HS-27A (cell line): ENCODE measurements at places on chromosomes 11 and 22.

GRCh38 chr11:66580803-66581202 is 12.1 kb downstream of the CCDC87 start:
- no peak for DNase-seq

DNA sequence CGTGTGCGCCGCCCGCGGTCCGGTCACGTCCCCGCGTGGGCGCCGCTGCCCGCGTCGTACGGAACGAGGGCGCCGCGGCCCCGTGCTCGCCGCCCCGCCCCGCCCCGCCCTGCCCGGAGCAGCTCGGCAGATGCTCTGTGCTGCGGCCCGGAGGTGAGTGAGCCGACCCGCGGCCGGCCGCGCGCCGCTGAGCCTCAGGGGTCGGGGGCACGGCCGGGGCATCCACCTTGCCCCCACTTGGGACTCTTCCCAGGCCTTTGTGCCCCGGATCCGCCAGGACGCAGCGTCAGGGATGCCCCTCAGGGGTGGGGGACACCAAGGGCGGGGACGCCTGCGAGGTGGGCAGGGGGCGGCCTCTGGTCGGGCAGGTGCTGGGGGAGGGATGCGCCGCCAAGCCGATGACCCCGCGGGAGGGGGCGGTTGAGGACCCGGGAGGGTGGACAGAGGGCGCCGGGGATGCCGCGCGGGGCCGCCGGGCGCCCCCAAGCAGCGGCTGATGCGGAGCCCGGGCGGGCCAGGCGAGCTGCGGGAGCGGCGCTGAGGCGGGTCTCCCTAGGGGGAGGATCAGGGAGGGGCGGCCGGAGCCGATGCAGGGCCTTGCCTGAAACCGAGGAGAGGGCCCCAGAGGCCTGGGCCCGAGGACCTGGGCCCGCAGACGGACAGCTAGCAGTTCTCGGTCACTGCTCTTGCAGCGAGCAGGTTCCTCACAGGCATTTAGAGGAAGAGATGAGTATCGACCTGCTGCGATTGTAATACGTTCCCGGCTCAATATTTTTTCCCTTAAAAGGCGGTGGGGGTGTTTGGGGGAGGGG is at the start of gene GNAZ:
Gene GNAZ (plus strand): TSS at position 102 of the 812 bp plus-strand sequence. CDS start 25,177 bp downstream, outside the sequence.
- DNase-seq, result no peak

DNA sequence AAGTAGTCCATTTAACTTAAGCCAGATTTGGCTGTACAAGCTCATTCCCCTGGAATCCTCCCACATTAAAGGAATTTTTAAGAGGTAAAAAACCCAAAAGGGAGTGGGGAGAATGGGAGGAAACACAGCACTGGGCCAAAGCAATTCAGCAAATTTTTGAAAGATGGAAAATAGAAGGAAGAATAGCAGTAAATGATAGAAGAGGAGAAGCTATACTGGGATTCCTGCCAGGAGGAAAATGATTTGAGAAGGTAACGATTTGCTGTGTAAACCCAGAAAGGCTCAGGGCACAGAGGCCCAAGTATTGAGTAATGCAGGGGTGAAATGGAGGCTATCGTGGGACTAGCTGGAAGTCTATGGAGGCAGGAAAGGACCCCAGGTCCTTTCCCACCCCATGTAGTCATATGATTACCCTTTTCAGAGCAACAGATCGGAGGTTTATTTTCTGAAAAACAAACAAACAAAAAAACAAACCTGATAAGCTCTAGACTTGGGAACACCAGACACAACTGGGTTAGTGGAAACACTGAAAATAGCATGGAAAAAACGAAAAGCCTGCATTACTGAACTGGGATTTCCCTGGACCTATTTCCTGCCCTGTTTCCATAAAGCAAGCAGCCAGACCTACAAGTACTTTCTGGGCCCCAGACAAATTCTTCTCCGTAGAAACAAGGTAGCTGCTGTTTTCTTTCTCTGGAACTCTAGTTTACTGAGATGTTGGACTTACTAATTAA is 140.0 kb downstream of the SWAP70 start:
- no peak for DNase-seq

GRCh38 chr11:128620309-128621100 is 33.1 kb upstream of the ETS1 start:
- no peak for DNase-seq

GRCh38 chr11:46429717-46430116 is 38.1 kb upstream of the CHRM4 start:
- DNase-seq, result no peak

GRCh38 chr22:39117585-39118191 is 20.6 kb downstream of the APOBEC3H start:
- DNase-seq, result no peak

- no peak for DNase-seq
Measured at GRCh38 chr11:67675058-67675747, 780 bp upstream of the ALDH3B2 start.

DNA sequence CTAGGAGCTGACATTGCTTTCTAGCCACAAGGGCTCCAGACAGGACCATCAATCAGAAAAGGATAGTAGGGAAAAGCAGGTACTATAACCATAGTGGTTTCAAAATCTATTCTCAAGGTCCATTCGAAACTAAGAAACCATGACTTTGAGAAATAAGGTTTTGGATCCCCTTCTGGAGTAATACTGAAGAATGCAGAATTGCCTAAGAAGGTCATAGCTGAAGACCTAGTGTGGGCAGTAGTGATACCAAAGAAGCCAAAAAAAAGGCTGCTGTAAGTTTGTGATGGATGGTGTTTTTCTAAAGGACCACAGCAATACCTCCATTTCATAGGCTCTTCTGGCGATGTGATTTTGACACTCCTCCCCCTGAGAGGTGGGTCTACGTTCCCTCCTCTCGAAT is 163.1 kb downstream of the MAML2 start:
- no peak for DNase-seq

DNA sequence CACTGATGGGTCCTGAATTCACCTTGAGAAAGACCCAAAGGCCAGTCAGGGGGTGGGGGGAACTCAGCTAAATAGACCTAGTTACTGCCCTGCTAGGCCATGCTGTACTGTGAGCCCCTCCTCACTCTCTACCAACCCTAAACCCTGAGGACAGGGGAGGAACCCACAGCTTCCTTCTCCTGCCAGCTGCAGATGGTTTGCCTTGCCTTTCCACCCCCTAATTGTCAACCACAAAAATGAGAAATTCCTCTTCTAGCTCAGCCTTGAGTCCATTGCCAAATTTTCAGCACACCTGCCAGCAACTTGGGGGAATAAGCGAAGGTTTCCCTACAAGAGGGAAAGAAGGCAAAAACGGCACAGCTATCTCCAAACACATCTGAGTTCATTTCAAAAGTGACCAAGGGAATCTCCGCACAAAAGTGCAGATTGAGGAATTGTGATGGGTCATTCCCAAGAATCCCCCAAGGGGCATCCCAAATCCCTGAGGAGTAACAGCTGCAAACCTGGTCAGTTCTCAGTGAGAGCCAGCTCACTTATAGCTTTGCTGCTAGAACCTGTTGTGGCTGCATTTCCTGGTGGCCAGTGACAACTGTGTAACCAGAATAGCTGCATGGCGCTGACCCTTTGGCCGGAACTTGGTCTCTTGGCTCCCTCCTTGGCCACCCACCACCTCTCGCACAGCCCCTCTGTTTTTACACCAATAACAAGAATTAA is 2.4 kb upstream of the TTC36 start:
- no peak for DNase-seq

GRCh38 chr11:124900464-124900863 is 2.8 kb upstream of the ROBO4 start:
- DNase-seq, result peak; percentile 43
